Caco-2 (cell line): ENCODE measurements at places on chromosomes 6 and 20. TPM values are rescaled to one million over a fixed set of nuclear protein-coding genes. Genes with fewer than 3 reads are reported as not detected.

GRCh38 chr20:54085910-54086309, 15.5 kb upstream of the BCAS1 start:
- DNase-seq, result no peak

- DNase-seq, result no peak
These were observed 13.5 kb downstream of the PPP1R3G start for GRCh38 chr6:5098501-5099270.

- no peak for DNase-seq
These were observed 587.8 kb upstream of the JAG1 start for GRCh38 chr20:11261533-11262000.

Gene CDYL
- total RNA-seq, result 41.6 and 51.2 TPM in 2 replicates

DNA sequence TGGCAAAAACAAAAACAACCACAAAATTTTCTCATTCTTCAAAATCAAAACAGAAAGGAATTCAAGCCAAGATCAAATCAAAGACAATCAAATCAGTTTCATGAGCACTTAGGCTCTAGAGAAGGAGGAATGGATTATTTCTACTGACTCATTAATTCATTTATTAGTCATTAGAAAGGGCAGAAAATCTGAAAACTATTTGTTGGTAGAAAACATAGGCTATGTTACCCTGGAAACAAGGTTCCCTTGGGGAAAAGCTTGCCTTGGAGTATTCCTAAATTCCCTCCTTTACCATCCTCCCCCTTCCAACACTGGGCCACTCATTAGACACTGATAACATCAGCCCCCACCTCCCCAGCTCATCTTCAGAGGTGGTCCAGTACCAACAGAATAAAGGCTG, 17.5 kb downstream of the KIF16B start:
- DNase-seq, result no peak

Gene ZNF831
- not detected in 2 replicates for total RNA-seq
